Stimulated activated CD8-positive, alpha-beta memory T cell treated with anti-CD3 and anti-CD28 coated beads, Interleukin-7, amount 100 ng/mL, for 1 hour (primary cell): ENCODE measurements at places on chromosomes 13 and 19.

- DNase-seq: no peak
Measured at GRCh38 chr19:7861619-7862412, 12.4 kb downstream of the PRR36 start.

- no peak for DNase-seq
Measured at GRCh38 chr13:70964124-70964523, 855.9 kb upstream of the KLHL1 start.

GRCh38 chr13:91540158-91540736 lies 141.8 kb downstream of the GPC5 start:
- no peak for DNase-seq

DNA sequence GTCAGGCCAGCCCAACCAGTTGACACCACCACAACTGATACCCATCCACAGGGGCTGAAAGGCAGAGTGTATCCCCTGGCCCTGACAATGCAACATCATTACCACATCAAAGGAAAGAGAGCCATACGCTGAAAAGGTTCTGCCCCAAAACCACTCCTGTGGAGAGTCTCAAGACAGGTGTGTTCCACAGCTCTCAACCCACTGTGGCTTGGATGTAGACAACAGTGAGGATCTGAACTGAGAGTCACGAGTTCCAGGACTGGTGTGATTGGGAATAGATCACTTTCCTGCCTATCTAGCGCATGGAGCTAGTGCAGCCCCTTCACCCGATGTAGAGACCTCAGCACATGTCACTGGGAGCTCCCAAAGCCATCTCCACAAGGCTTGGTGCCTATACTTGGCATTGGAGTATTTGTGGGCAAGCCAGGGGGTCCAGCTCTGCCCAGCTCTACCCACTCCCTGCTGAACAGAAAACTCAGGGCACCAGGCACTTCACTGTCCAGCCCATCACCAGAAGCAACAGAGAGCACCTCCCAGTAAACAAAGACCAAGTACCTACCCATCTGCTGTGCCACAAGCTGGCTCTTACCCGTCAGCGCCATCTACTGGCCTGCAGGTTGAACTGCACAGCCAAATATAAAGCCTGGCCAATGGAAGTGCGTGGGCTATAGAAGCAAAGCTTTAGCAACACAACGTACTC lies 579.5 kb downstream of the UQCRFS1 start:
- DNase-seq: peak; percentile 16

- no peak for DNase-seq
Measured at GRCh38 chr19:41694831-41695635, 7.0 kb upstream of the CEACAM7 start.

DNA sequence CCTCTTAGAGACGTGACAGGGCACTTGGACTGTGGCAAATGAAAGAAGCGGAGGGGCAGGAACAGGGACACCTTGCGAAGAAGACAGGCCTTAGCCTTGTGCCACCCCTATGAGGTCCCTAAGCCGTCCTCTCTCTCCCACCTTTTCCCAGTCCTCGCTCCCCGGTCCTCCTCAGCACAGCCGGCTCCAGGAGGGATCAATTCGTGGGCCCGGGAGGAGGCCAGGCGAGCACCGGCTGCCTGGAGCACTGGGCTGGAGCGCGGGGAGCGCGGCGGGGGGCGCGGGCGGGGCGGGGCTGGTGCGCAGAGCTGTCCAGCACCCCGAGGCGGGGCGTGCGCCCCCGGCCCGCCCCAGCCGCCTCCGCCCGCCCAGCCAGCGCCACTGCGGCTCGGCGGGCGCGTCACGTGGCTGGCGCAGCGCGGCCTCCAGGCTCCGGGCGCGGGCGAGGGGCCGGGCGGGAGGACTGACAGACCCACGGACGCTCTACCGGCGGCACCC lies at the start of gene LRP3:
Gene LRP3 (plus strand): TSS at position 466 of the 498 bp plus-strand sequence. CDS start 456 bp downstream, outside the sequence.
- DNase-seq: no peak

DNA sequence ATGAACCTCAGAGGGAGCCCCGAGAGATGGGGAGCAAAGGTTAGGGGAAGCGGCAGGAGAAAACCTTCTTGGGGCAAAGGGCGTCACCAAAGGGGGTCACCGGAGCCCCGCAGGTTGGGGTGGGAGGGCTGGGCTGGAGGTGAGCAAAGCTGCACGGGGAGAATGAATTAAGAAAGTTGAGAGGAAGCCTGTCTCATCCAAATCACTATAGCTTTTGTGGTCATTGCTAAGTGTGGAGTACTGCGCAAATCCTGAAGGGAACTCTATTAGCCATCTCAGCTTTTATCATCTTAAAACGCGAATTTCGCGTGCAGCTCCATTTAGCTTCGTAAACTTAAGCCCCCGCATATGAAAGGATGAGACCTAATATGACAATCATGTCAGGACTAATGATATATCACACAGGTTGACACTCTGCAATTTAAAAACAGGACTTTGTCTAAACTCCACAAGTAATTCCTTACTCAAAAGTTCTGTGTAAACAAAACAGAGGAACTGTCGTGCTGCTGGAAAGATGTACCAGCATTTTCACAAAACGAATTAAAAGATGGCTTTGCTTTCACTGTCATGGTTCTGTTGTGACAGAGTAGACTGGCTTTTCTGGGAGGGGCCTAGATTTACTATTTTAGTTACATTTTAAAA lies 631 bp downstream of the LACC1 start:
- DNase-seq: no peak

GRCh38 chr19:6032381-6032780 lies 54.4 kb upstream of the RANBP3 start:
- no peak for DNase-seq

DNA sequence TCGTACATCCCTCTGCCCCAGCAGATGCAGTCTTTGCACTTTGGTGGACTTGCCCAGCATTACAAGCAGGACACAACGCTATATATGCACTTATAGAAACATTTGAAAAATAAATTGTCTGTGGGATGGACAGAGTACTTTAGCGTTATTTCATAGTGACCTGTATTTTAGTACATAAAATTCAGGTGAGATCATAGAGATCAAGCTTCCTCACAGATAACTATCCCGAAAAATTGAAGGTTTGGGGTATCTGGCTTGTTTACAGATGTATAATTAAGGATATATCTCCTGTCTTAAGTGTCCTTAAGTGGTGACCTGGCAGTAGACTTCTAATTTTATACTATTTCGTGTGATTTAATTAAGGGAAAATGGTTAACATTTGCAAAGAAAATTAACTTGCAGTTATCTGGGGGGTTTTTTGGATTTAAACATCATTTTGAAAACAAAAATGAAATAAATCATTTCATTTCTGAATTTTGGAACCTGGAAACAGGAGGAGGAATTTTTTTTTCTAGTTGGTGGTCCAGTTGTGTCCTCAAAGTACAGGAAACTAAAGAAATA lies 977 bp upstream of the MAB21L1 start:
- no peak for DNase-seq

DNA sequence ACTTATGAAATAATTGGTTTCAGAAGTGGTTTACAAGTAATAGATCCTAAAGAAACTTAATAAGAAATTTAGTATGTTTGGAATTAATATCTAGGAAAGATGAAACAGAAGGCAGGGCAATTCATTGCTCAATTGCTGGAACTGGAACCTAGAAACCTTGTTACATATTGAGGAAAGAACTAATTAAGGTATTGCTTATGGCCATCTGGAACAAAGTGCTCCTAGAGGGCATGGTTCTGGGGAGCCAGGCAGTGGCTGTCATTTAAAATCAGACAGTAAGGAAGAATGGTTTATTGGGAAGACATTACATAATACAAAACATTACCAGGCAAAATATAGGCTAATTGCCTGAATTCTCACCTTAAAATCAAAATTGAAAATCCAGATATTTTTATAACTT lies 224.1 kb downstream of the SLITRK6 start:
- no peak for DNase-seq

GRCh38 chr19:9671655-9672054 lies 3.2 kb downstream of the ZNF562 start:
- no peak for DNase-seq

DNA sequence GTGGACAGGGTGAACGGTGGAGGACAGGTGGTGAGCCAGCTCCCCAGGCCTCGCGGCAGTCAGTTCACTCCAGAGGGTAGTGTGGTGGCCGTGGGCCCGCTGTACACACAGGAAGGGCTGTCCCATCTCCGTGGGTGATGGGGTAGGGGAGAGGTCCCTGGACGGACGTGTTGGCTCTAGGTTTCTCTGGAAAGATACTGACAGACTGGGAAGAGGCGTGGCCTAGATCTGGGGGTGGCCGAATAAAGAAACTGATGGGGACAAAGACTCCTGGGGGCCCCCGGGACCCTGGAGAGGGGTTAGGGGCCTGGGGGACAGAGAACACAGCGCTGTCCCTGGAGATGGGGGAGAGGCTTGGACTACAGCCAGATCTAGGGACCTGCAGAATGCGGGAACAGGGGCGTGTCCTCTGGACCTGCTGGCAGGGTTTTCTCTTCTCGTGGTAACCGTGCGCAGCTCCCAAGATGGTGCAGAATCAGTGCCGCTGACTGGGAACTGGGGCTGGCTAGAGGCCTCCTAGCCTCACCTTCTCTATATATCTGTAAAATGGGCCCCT lies 4.0 kb upstream of the PRAM1 start:
- no peak for DNase-seq

GRCh38 chr19:55032170-55032800 lies 5.8 kb downstream of the GP6 start:
- no peak for DNase-seq

DNA sequence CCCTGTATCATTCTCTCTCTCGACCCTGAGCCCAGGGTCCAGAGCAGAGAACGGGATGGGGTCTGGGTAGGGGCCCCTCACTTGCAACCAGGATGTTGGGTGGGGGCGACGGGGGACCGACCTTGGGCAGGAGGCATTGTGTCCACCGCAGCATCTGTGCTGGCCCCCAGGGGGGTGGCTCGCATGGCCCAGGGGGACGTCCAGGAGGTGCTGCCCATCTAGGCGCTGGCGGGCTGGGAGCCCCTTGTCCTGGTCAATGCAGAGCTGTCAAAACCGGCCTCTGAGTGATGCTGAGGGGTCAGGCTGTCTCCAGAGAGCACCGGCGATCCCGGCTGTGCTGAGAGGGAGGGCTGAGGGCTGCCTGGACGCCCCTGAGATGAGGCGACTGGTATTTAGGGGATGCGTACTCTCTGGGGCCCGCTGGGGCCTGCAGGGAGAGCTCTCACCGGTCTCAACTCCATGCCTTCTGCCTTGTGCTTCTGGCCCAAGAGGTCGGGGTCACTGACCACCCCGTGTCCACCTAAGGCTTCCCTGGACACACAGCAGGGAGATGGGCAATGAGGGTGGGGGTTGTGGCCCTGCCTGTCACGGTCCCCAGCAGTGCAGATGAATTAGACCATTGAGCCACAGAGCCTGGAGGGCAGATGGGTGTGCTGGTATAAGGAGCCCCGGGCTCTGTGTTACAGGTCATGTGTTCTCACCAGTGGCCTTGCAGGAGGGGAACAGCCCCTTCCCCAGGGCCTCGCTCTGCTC lies 8.6 kb downstream of the RPS9 start:
- DNase-seq: no peak

DNA sequence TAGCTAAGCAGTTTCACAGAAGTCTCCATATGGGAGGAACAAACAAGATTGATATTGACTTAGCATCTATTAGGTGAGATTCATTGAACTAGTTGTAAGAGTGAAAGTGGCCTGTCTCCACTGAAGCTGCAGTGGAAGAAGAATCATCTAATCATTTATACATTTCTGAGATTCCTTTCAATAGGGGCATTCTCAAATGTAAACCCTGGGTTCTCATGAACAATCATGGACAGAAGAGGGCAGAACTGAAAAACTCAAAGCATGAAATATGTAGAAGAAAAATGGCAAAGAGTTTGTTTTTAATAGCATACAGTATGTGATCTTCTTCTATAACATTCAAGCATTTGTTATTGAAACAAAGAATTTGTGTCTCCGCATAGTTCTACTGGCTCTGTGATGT lies 17.6 kb upstream of the POSTN start:
- no peak for DNase-seq

DNA sequence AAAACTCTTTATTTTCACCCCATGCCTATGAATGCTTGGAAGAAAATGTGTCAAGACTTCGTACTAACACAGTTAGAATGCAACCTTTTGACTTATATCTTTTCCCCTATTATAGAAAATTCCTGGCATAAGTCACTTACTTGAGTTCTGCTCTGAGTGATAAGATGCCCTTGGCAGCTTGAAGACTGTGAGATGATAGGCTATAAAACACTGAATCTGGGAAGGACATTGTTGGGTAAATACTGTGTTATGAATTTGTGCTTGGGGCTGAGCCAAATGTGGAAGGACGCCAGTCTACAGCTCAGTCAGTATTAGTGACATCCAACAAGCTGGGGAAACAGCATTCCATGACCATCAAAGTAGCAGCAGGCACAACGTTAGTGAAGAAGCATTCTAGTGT lies 368.0 kb upstream of the SGCG start:
- no peak for DNase-seq

DNA sequence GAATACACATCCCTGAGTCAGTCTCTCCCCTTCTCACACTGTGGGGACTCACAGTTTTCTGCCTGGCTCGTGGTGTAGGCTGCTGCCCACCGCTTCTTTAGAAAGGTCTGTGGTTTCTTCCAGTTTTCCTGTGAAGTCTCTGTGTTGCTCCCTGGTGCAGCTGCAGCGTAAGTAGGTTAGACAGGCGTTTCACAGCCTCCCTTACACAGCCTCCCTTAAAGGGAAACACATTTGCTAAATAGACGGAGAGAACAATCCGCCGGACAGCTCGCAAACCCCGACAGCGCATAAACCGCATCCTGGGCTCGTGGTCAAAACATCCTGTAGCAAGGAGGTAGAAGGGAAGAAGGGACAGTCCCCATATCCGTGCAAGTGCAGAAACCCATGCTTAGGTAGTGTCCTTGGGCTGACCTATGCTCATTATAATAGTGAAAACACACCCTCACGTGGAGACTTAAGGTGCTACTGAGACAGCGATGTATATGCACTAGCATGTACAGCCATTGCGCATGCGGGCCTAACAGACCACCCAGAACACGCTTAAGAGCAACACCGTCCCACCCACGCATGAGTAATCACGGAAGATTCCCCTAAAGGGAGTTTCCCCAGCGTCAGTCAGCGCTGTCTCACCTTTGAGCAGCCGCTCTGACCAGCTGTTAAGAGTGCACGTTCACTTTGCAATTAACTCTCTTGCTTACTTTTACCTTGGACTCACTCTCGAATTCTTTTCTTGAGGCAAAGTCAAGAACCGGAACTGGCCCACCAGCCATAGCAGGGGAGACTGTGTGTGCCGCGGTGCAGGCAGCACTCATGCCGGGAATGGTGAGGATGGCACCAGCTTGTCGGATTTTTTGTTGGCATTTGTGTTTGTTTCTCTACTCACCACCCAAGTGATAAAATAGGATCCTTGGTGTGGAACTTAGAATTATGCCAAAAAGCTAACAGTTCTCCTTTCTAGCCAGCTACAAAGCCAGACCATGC lies 16.6 kb downstream of the SIGLEC8 start:
- DNase-seq: peak; percentile 64

DNA sequence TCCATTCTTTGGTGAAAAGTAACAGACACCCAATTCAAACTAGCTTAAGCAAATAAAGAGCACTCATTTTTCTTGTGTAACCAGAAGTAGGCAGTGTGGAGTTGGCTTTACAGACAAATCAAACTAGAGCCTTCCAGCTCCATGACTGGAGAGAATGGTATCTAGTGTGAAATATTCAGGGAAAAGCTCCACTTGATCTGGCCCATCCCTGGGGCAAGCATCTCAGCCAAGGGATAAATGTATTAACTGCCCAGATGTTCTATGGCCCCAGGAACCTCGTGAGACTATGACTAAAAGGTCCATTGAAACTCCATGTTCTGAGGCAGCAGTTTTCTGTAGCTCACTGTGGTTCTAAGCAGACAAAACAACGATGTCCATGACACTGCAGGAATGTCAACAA lies 49.9 kb downstream of the TBC1D4 start:
- no peak for DNase-seq

- DNase-seq: no peak
Measured at GRCh38 chr19:13995017-13995728, 10.9 kb downstream of the RFX1 start.
